ENCODE measurements at places on chromosomes 7 and 10.

DNA sequence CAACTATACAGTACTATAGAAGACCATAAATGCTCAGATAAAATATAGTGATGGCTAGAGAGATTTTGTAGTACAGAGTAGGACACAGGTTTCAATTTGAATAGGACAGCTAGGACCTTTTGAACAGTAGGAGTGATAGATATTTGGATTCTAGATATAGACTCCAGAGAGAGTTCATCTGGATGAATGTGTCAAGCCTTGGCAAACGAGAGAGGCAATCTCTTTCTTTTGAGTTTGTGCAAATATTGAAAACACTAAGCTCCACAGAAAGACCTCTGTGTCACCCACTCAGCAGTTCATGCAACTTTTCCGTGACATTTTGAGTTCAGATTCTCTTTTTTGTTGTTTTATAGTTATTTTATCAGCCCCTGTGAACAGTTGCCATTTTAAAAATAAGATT lies 834.3 kb upstream of the COBL start:
- no peak for DNase-seq
- no peaks in the 10 kb centered on the region for H3K27me3 ChIP-seq
- no peaks in the 10 kb centered on the region for H3K4me1 ChIP-seq

- no peak for DNase-seq
- no peak overlapping the region for H3K27ac ChIP-seq
- no peaks in the 10 kb centered on the region for H3K4me1 ChIP-seq
- H3K4me3 ChIP-seq: no peak overlapping the region
- no peaks in the 10 kb centered on the region for H3K36me3 ChIP-seq
Measured at GRCh38 chr7:125423458-125424155, 494.0 kb upstream of the POT1 start.

GRCh38 chr7:8724080-8724718 lies 290.8 kb downstream of the NXPH1 start:
- H3K27ac ChIP-seq: no peak overlapping the region
- H3K36me3 ChIP-seq: no peaks in the 10 kb centered on the region
- H3K4me3 ChIP-seq: no peak overlapping the region
- H3K4me1 ChIP-seq: no peaks in the 10 kb centered on the region
- no peaks in the 10 kb centered on the region for H3K27me3 ChIP-seq

DNA sequence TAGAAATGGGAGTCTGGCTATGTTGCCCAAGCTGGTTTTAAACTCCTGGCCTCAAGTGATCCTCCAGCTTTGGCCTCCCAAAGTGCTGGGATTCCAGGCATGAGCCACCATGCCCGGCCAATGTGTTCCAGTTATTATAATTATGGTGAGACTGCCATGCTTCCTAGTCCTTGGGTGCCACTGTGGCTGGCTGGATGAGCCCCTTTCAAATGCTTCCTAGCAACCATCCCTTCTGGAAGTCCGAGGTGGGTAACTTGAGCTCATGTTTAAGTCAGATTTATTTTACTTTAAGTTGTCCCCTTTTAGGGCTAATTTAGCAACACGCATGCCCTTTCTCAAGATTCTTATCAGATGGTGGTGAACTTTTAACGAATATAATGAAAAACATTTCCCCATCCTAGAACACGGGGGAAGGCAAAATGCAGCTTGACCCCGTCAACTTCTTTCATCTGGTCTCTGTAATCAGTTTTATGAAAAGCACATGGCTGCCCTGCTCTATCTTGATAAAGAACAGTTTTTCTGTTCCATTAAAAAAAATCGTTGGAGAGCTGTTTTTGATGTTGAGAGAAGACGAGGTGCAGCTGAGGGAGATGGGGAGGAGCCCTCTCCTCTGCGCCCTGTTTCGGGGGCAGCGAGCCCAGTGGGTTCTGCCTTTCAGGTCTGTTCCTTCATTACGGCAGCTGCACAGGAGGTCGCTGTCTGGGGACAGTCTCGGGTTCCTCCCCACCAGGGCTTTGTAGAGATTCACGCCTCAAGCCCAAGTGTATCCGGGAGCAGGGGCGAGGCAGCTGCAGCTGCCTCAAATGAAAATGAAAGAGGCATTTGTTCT lies 61.0 kb upstream of the MKI67 start:
- peaks cover 16% of the 10 kb centered on the region for H3K27me3 ChIP-seq
- peaks cover 8% of the 10 kb centered on the region for H3K36me3 ChIP-seq
- no peak overlapping the region for H3K27ac ChIP-seq
- peaks cover 10% of the 10 kb centered on the region for H3K4me1 ChIP-seq
- H3K4me3 ChIP-seq: no peak overlapping the region

DNA sequence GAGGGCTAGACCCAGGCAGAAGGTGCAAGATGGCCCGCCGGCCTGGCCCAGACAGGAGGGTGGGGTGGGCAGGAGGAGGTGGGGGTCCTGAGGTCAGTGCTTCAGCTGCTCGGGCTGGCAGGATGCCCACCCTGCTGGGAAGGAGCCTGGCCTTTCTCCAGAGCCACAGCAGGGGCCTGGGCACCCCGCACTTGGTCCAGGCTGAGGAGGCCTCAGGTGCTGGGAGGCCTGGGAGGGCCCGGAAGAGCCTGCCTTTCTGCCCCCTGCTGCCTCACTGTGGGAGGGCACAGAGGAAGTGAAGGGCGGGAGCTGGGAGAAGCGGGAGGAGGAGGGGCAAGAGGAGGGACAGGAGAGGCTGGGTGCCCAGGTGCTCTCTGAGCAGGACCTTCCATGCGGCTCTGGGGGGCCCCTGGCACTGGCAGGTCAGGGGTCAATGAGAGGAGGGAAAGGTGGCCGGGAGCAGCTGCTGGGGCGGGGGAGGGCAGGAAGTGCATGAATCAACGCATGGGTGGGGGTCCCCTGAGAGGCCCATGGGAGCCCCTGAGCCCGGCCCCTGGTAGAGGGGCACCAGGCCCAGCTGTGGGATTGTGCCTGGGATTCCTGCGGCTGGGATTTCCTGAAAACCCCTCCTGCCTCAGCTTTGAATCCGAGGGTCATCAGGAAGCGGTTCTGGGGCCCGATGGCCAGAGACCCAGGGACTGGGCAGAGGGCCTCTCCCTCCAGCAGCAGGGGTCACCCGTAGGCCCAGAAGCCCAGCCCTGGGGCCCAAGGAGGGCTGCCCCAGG lies 49.9 kb downstream of the PWWP2B start:
- peak overlapping the region; percentile 60 for H3K4me3 ChIP-seq
- H3K27ac ChIP-seq: peak overlapping the region; percentile 93
- peaks cover 64% of the 10 kb centered on the region for H3K4me1 ChIP-seq

GRCh38 chr7:15309872-15310271 lies 251.9 kb downstream of the AGMO start:
- DNase-seq: no peak
- H3K4me3 ChIP-seq: no peak overlapping the region
- H3K4me1 ChIP-seq: no peaks in the 10 kb centered on the region
- no peak overlapping the region for H3K27ac ChIP-seq
- no peaks in the 10 kb centered on the region for H3K27me3 ChIP-seq
- no peaks in the 10 kb centered on the region for H3K36me3 ChIP-seq

- H3K36me3 ChIP-seq: no peaks in the 10 kb centered on the region
- DNase-seq: no peak
- H3K4me1 ChIP-seq: no peaks in the 10 kb centered on the region
- no peak overlapping the region for H3K4me3 ChIP-seq
- no peak overlapping the region for H3K27ac ChIP-seq
Measured at GRCh38 chr7:43559946-43560335, 23.0 kb upstream of the STK17A start.

DNA sequence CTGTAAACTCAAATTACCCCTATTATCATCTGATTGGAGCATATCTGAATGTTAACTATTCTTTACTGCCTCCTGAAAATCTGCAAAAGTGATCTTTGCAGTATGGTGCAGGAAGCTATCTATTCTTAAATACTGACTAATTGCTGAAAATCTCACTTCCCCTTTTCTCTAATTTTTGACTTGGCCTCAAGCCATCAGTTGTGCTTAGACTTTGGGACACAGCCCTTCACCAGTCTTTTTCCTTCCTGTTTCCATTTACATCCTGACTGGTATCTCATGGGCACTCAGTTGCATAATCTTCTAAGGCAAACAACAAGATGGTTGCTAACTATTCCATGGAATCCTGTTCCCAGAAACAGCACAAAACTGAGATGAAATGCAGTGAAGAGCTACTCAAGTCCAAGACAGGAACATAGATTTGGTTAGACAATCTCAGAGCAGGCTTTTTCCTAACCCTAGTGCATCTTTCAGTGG lies 228.5 kb downstream of the SORCS1 start:
- DNase-seq: no peak
- H3K4me1 ChIP-seq: peaks cover 34% of the 10 kb centered on the region
- no peak overlapping the region for H3K4me3 ChIP-seq
- peak overlapping the region; percentile 10 for H3K27ac ChIP-seq
- no peaks in the 10 kb centered on the region for H3K27me3 ChIP-seq
- H3K36me3 ChIP-seq: no peaks in the 10 kb centered on the region
